Stimulated activated CD8-positive, alpha-beta memory T cell treated with anti-CD3 and anti-CD28 coated beads, Interleukin-15, amount 100 ng/mL, for 48 hours (primary cell): ENCODE measurements at places on chromosomes 11 and 22.
A peak's percentile ranks its signal among the peaks of the same experiment; 100 is the strongest.

GRCh38 chr11:47606731-47607130, 12.5 kb upstream of the C1QTNF4 start:
- no peak for DNase-seq

DNA sequence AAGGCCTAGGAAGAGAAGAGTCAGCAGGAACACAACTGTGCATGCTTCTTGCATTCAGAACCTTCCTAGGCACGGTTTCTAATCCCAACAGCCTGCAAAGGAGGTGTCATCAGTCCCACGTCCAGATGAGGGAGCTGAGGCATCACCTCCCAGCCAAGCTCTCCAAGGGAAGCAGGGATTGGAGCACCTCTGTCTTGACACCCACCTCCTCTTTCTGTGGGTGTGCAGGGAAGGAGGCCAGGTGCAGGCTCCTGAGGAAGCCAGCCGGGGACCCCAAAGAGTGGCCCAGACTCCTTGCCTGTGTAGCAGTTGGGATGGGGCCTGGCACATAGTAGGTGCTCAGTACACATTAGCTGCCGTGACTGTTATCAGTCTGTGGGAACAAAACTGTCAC, 2.0 kb downstream of the PNPLA5 start:
- no peak for DNase-seq

- DNase-seq: no peak
Observed at GRCh38 chr11:133778161-133778560, 67.2 kb downstream of the SPATA19 start.

GRCh38 chr11:40384991-40385390, 1074.5 kb downstream of the LRRC4C start:
- DNase-seq: no peak

- DNase-seq: no peak
Observed at GRCh38 chr11:132111838-132112237, 741.4 kb downstream of the NTM start.

DNA sequence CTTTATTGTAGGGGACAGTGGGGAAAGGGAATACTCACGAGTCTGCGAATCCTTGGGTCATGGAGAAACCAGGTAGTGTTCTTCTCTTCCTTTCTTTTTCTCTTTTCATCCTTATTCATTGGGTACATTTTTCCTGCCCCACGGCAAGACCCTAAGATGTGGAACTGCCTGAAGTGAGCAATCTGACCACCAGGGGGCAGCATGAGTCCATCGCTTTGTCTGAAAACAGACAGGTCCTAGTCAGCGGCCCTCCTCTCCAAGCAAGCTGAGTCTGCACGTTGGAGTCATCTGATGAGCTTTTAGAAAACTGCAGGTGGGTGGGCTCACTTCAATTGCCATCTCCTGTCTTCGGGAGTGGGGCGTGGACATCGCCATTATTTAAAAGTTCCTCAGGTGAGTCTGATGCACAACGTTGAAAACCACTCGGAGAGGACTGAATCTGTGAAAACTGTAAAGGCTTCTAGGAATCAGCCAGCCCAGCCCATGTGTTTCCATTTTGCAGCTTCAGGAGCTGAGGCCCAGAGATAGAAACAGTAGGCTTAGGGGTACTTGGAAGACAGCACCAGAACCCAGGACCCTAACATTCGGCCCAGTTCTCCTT, 34.0 kb upstream of the FBXO3 start:
- peak; percentile 63 for DNase-seq

DNA sequence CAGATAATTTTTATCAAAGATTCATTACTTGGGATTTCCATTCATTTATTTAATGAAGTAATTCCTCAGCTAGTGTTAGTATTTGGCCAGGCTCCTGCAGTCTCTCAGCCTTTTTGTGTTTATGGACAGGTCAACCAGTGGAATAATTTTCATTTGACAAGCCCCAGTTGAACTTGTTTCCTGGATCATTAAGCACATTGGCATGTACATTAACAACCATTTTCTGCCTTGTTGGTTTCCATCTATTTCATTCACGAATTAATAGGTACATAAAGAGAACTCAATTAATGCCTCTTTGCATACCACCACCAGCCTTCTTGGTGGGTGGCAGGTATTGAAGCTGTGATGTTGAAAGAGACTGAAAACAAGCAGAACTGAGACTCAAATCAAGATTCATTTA, 745.2 kb downstream of the KCNA4 start:
- DNase-seq: no peak

- DNase-seq: no peak
Observed at GRCh38 chr11:4830346-4830745, 9.2 kb downstream of the OR51F2 start.
